ENCODE measurements at places on chromosomes 3 and 15. TPM values are rescaled to one million over a fixed set of nuclear protein-coding genes. Genes with fewer than 3 reads are reported as not detected.

Gene ACKR2
- under 0.01 TPM for total RNA-seq

Gene RAB8B
- 32.1 TPM for total RNA-seq

Gene AP2M1
- 351 TPM for total RNA-seq

Gene FILIP1L
- 12.6 TPM for total RNA-seq

Gene APH1B
- total RNA-seq: 10.6 TPM

Gene SH2D7
- total RNA-seq: not detected

Gene UPK1B
- not detected for total RNA-seq

Gene ALPK3
- 0.84 TPM for total RNA-seq

Gene C2CD4B
- total RNA-seq: not detected

Gene GOLGA8Q
- not detected for total RNA-seq

Gene SNURF
- total RNA-seq: 0.45 TPM

Gene KBTBD12
- not detected for total RNA-seq

Gene STARD9
- total RNA-seq: 2.2 TPM

Gene UACA
- 24.2 TPM for total RNA-seq

Gene CCR8
- not detected for total RNA-seq

Gene ATP13A5
- total RNA-seq: not detected

Gene DNAJC13
- 27.1 TPM for total RNA-seq

Gene A4GNT
- not detected for total RNA-seq

Gene KBTBD8
- total RNA-seq: 0.74 TPM

Gene GALNT15
- 10.4 TPM for total RNA-seq

Gene IL17RB
- total RNA-seq: not detected

Gene CHL1
- total RNA-seq: 0.59 TPM

Gene LRRC28
- 23.9 TPM for total RNA-seq

Gene MYO5A
- 18.5 TPM for total RNA-seq

Gene TRIM42
- not detected for total RNA-seq

Gene PSTPIP1
- total RNA-seq: 0.84 TPM

Gene AGBL1
- not detected for total RNA-seq

Gene GNAT1
- total RNA-seq: not detected

Gene TF
- total RNA-seq: not detected

Gene MOBP
- not detected for total RNA-seq

Gene PLD1
- 4.9 TPM for total RNA-seq

Gene ZNF860
- 0.17 TPM for total RNA-seq

Gene TGM4
- 0.15 TPM for total RNA-seq

Gene SLC12A1
- not detected for total RNA-seq

Gene TUSC7
- total RNA-seq: not detected

Gene LMAN1L
- not detected for total RNA-seq

Gene OR4F15
- not detected for total RNA-seq

Gene DHFR2
- total RNA-seq: 2.7 TPM

Gene SCN11A
- not detected for total RNA-seq

Gene SPATA12
- under 0.01 TPM for total RNA-seq

Gene SLC28A1
- total RNA-seq: not detected

Gene SPPL2A
- 84.3 TPM for total RNA-seq

Gene ADAMTS17
- 0.30 TPM for total RNA-seq

Gene CYP1A1
- total RNA-seq: not detected

Gene GHSR
- total RNA-seq: not detected

Gene FBXO40
- total RNA-seq: not detected

Gene DUOXA2
- total RNA-seq: not detected

Gene TRIM71
- not detected for total RNA-seq

Gene BCL6
- 14.6 TPM for total RNA-seq

Gene FHIT
- total RNA-seq: 0.50 TPM

Gene UCN2
- 1.9 TPM for total RNA-seq

Gene LOXL1
- total RNA-seq: 112 TPM

Gene GP5
- total RNA-seq: not detected

Gene AHSG
- total RNA-seq: not detected

Gene PLSCR2
- total RNA-seq: not detected
